Esophagus squamous epithelium (tissue), 5 donors: ENCODE measurements at places on chromosomes 2 and 18. TPM values are rescaled to one million over a fixed set of nuclear protein-coding genes. Genes with fewer than 3 reads are reported as not detected.

The RFX8 gene
- total RNA-seq: not detected

GRCh38 chr2:65613968-65614555, 181.7 kb upstream of the SPRED2 start:
- DNase-seq: no peak
- H3K36me3 ChIP-seq: no peaks in the 10 kb centered on the region
- H3K27me3 ChIP-seq: no peaks in the 10 kb centered on the region
- H3K4me1 ChIP-seq: peaks cover 26% of the 10 kb centered on the region

GRCh38 chr2:223203971-223204929, 152.3 kb downstream of the KCNE4 start:
- H3K27me3 ChIP-seq: no peaks in the 10 kb centered on the region
- no peak overlapping the region for H3K27ac ChIP-seq
- H3K4me3 ChIP-seq: no peak overlapping the region
- H3K4me1 ChIP-seq: no peaks in the 10 kb centered on the region
- DNase-seq: no peak

DNA sequence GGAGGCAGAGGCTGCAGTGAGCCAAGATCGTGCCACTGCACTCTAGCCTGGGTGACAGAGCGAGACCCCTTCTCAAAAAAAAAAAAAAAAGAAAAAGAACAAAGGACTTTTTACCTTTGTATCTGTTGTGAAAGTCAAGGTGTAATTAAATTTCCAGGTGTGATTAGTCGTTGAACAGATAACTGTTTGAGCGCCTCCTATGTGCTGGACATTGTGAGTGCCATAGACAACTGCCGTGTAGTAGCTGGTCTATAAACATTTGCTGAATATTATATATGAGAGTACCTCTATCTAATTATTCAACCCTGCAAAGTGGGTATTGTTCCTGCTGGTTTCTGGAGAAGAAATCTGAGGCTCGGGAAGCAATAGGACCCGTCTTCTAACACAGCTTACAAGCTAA, 71.8 kb downstream of the ASAP2 start:
- DNase-seq: no peak
- no peak overlapping the region for H3K27ac ChIP-seq
- peaks cover 15% of the 10 kb centered on the region for H3K4me1 ChIP-seq
- peaks cover 20% of the 10 kb centered on the region for H3K36me3 ChIP-seq
- no peak overlapping the region for H3K4me3 ChIP-seq

DNA sequence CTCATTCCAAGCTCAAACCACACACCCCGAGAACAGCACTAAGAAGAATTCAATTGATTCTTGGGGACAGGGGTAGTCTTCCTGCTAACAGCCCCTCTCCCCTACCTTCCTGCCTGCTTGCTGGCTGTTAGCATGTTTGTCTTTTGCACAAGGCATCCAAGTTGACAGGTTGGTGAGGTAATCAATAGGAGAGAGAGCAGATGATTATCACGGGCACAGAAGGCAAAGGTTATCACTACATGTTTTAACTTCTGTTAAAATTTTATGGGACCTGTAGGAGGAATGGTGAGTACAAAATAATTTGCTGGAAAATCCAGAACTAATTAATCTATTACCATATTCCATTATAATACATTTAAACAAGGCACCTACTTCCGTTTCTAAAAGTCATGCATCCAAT, 442.1 kb upstream of the TCF4 start:
- H3K27ac ChIP-seq: no peak overlapping the region
- no peaks in the 10 kb centered on the region for H3K36me3 ChIP-seq
- DNase-seq: no peak
- no peaks in the 10 kb centered on the region for H3K4me1 ChIP-seq
- no peak overlapping the region for H3K4me3 ChIP-seq

GRCh38 chr2:137952586-137953129, 11.6 kb upstream of the HNMT start:
- H3K4me1 ChIP-seq: no peaks in the 10 kb centered on the region
- DNase-seq: no peak
- no peak overlapping the region for H3K27ac ChIP-seq
- no peaks in the 10 kb centered on the region for H3K27me3 ChIP-seq
- H3K36me3 ChIP-seq: no peaks in the 10 kb centered on the region
